Brain microvascular endothelial cell (primary cell): ENCODE measurements at places on chromosomes 7 and 10.
A peak's percentile ranks its signal among the peaks of the same experiment; 100 is the strongest.

- DNase-seq = no peak
Measured at GRCh38 chr7:91191771-91192170, 72.5 kb upstream of the FZD1 start.

- no peak for DNase-seq
Measured at GRCh38 chr10:37975401-37975991, 951 bp downstream of the ZNF25 start.

DNA sequence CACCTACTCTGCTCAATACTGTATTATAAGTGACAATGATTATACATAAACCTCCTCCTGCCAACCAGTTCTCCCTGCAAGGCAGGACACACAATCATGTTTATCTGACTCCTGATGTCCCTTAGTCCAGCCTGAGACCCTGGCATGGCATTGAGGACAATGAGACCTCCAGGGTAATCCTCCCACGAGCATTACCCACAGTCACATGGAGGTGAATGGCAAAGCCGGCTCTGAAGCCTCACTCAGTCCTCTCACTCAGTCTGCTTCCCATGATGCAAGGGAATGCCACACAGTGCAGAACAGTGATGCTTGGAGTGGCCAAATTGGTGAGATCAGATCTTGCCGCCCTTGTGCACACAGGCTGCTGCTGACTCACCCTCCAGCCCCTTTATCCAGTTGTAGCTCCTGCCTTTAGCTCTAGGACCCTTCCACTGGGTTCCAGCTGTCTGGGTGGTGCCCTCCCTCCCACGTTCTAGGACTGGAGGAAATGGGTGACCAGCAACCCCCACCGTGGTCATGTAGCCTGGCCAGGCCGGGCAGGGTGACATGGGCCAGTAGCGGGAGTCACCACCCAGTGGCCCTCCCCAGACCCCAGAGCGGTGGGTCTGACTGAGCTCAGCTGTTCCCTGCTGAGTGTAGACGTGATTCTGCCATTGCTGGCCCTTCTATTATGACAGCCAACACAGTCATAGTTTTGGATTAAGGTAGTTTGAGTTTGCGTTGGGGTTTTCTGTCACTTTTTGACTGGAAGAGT lies 5.5 kb upstream of the ADCY1 start:
- DNase-seq = no peak

DNA sequence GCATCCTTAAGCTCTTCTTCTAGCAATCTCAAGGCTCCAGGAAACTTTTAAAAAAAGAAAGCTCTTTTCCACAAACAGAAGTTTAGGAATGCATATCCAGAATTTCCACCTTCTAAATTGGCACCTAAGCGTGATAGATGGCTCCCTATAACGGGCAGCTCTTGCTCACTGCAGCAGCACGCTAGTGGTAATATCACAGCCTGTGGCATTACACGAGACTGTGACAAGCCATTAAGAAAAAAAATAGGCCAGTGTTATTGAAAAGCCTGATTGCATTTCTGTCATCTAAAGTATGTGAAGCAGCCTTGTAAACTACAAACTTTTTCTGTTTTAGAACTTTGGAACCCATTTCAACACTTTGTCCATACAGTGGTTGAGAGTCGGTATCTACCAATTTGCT lies 263.8 kb downstream of the CAMK1D start:
- DNase-seq = no peak

GRCh38 chr7:151012911-151013347 lies 11.4 kb downstream of the ATG9B start:
- DNase-seq = peak; percentile 33

GRCh38 chr7:158798741-158799140 lies 30.6 kb downstream of the ESYT2 start:
- DNase-seq = no peak

DNA sequence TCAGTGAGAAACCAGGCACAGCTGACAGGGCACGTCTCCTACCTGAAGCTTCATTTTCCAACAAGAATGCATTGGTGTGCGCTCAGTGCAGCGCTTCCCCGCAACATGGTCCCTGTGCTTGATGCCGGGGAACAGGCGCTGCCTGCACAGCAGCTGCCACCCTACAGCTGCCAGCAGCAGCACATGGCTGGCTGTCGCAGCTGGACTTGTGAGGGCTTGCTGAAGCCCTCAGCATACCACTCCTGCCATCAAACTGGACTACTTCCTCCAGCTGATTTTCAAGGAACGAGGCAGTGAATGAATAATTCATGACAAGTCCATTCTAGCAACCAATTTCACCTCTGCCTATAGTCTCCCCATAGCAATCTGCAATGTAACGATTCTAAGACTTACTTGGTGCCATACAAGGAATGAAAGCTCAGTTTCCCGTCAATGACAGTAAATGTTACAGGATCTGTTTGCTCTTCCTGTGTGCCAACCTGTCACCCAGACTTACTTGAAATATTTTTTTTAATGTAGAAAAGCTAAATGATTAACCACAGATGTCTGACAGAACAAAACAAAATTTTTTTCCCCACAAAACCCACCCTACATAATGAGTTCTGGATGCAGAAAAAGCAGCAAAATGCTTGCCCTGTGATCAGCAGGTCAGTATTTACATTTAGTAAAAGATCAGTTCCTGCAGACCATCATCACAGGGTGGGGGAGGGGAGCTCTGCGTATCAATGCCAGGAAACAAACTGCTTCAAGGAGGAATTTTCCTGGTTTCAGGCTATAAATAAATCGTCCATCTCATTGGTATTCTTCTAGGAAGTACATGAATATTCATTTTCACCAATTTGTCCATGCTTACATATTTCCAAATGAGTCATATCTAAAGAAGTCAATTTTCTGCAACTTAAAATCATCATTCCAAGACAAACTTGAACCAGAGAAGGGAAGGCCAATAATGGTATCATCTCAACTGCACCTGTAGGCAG lies 140.6 kb downstream of the ALOX5 start:
- no peak for DNase-seq

- no peak for DNase-seq
Measured at GRCh38 chr7:14691034-14691433, 211.5 kb downstream of the DGKB start.

- DNase-seq = no peak
Measured at GRCh38 chr7:7554649-7555575, 11.8 kb upstream of the MIOS start.

DNA sequence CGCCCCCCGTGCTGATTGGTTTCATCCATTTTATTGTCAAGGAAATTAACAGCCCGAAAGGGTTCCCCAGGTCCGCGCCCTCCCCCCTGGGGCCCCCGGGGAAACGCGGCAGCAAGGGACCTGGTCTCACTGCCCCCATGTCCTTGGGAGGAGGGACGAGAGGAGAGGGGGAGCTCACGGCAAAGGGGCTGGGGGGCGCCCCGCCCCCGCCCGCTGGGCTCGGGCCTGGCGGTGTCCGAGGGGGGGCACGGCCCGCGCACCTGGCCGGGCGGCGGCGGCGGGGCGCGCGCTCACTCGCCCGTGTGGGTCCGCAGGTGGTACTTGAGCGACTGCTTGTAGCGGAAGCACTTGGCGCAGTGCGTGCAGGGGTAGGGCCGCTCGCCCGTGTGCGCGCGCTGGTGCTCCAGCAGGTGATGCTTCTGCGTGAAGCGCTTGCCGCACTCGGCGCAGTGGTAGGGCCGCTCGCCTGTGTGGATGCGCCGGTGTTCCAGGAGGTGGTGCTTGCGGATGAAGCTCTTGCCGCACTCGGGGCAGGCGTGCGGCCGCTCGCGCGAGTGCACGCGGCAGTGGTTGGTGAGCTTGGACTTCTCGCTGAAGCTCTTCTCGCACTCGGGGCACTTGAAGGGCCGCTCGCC lies 29.3 kb downstream of the ZNF777 start:
- no peak for DNase-seq

- no peak for DNase-seq
Measured at GRCh38 chr10:131082201-131082850, 229.2 kb downstream of the TCERG1L start.

GRCh38 chr10:49253340-49253906 lies 45.5 kb upstream of the C10orf71 start:
- no peak for DNase-seq

DNA sequence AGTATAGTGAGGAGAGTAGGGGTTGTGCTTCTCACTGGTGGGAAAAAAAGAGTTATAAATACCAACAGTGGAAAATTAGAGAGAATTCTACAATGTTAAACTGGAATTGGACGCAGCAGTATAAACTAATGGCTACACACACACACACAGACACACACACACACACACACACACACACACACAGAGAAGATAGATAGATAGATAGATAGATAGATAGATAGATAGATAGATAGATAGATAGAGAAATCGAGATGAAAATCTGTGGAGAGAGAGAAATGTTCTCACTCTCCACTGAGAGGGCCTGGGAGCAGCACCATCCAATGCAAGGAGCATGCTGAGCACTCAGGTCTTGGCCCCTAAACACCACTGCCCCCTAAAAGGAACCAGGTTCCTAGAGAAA lies 99.9 kb upstream of the LRRC4 start:
- no peak for DNase-seq

DNA sequence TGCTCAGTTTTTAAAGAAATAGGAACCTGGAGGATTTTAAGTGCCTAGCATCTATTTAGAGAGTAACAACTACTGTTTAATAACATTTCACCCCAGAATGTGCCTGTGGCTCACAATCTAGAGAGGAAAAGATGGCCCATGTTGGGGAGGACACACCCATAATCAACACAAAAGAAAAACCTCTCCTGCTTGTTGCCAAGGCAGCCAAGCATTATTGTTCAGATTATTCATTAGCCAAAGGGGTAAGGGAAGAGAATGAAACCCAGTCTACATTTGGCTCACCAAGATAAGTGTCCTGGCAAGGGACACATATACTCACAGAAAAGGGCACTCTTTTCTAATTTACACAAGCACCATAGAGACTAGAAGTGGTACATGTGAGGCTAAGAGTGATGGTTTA lies 17.7 kb upstream of the IFIT1B start:
- no peak for DNase-seq

DNA sequence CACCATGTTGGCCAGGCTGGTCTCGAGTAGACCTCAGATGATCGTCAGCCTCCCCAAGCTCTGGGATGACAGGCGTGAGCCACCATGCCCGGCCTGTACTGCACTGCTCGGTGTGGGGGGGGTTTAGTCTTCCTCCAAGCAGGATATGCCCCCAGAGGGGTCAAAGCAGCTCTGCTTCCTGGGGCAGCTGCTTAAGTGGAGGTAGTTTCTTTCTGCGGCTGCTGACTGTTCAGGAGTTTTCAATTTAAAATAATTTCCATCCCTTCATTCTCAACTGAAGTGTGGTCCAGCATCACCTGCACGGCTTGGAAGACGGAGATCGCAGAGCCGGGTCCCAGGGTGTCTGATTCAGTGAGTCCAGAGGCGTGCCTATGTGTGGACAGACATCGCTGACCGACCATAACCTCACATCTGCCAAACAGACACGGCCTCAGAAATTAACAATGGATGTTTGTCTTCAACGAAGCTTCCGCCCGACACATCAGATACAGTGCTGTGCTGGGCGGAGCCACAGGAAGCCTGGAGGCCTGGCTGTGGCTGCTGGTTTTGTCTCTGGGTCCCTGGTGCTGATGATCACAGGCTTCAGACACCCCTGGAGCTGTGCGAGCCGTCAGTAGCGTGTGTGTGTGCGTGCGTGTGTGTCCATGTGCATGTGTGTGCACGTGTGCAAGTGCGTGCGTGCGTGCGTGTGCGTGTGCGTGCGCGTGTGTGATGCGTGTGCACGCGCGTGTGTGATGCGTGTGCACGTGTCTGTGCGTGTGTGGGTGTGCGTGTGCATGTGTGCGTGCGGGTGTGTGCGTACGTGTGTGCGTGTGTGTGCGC lies 226.5 kb upstream of the PITRM1 start:
- no peak for DNase-seq

DNA sequence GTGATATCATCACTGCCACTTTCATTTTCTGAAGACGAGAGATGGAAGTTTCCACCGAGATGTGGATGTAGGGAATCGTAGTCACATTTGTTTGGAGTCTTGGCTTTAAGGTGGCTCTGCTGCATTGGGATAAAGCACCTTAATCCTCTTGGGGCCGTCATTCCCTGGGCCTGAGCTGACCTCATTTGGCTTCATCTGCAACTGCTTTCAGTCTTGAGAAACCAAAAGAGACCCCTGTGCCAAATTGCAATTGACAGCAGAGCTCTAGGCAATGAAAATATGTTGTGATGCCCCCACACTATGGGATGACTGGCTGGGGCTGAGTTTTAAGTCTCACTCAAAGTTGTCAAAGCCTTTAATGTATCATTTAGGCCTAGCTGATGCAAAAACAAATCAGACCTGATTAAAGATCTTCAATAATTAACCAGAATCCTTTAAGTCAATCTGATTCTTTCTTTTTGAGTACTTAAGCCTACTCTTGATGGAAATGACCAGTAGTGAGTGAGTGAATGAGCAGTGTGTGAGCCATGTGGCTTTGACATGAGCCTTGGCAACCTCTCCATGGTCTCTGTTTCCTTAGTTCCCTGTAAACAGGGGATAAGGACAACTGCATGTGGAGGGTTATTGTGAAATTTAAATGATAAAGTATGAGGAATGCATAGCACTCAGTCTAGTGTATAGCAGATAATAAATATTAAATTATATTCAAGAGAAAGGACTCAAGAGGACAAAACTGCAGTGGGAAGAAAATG lies 155.0 kb downstream of the BMPER start:
- DNase-seq = peak; percentile 91

DNA sequence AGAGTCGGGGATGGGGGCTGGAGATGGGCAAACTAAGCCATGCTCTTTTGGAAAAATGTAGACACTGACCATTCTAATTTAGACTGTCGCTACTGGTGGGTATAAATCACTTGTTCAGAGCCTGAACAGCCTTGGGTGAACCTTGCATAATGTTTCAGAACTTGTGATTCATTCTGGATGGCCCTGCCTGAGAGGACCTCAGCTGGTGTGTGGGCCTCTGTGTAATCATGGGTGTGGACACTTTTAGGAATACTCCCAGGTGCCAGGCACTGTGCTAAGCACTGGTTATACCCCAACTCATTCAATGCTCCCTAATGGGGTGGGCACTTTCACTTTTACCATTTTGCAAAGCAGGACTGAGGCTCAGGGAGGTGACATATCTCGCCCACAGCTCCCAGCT lies 26.8 kb upstream of the TM9SF3 start:
- no peak for DNase-seq

DNA sequence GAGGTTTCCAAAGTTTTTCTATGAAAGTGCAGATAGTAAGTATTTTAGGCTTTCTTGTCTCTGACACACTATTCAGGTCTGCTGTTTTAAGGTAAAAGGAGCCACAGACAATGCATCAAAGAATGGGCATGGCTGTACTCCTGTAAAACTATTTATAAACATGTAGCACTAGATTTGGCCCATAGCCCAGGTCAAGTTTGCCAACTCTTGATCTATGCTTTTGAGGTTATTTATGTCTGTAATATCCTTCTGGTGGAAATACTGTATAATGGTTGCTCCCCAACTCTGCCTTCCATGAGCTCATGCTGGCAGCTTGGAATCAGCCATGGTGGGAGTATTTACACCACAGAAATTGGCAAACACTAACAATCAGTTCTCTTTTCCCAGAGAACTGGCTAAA lies 244.6 kb downstream of the BUB3 start:
- DNase-seq = no peak

- DNase-seq = no peak
Measured at GRCh38 chr7:13442226-13442625, 547.2 kb downstream of the ETV1 start.
